ENCODE measurements at places on chromosomes 2 and 18. TPM values are rescaled to one million over a fixed set of nuclear protein-coding genes. Genes with fewer than 3 reads are reported as not detected.

DNA sequence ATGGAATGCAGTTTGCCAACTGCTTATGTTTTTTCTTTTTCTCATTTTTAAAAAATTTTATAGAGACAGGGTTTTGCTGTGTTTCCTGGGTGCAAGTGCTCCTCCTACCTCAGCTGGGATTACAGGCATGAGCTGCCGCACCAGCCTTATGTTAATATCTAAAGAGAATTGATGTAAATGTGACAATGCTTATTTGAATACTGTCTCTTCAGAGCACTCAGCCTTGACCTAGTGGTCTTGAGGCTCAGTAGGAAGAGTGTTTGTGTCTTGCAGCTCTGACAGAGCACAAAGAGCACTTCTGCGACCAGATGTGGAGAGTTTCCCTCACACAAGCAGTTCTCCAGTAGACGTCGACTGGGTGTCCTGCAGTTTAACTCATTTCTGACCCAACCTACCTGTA lies 55.3 kb downstream of the ARHGEF4 start:
- DNase-seq: no peak

- DNase-seq: no peak
These were observed 283.0 kb downstream of the RND3 start for GRCh38 chr2:150204451-150204850.

ACVR2A gene
- total RNA-seq: 37.9 TPM

- DNase-seq: no peak
These were observed 136.1 kb downstream of the NEDD4L start for GRCh38 chr18:58180172-58180571.

DNA sequence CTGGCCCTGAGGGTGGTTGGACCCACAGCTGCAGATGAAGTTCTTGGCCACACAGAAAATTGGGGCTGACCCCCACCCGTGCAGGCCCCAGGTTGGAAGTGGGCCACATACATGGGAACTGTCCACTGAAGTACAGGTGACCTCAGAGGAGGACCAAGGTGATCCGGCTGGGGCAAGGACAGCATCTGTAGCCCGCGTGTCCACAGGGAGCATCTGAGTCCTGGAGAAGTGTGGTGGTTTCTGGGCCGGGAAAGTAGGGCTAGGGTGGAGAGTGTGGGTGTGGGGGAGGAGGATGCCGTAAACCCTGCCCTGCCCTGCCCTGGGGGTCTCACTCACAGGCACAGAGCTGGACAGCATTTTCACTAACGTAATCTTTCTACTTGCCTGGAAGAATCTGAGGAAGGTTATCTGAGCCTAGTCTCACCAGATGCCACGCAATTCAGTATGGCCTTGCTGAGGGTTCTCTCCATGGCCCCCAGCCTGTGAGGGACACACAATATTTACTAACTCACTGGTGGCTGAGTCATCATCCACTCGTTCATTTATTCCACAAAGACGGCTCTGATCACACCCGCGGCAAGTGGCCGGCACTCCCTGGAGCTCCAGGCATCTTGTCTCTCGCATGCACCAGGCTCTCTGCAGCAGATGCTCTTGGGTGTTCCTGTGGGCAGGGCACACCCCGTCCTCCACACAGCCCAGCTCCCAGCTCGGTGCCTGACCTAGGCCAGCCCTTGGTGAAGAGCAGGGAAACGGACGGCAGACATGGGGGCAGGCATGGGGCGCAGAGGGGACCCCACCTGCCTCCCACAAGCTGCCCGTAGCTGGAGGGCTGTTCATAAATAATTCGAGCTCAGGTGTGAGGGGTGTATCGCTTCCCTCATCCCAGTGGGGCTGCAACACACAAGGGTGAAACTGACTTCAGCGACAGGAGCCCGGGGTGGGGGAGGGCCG lies 51.2 kb downstream of the INHBB start:
- DNase-seq: peak; percentile 45

FHOD3 gene
- total RNA-seq: 18.5 TPM

GCG gene
- not detected for total RNA-seq

GRCh38 chr2:41610501-41611190 lies 437.2 kb upstream of the PKDCC start:
- no peak for DNase-seq

REG1A gene
- not detected for total RNA-seq

GRCh38 chr2:53500181-53500580 lies 267.4 kb upstream of the CHAC2 start:
- no peak for DNase-seq

NR4A2 gene
- total RNA-seq: 1.8 TPM

- no peak for DNase-seq
These were observed 135.5 kb upstream of the CREB1 start for GRCh38 chr2:207394203-207394781.

GRCh38 chr18:7815787-7816186 lies 248.7 kb downstream of the PTPRM start:
- no peak for DNase-seq

UGT1A5 gene
- total RNA-seq: not detected

FBXO41 gene
- 0.55 TPM for total RNA-seq

DNA sequence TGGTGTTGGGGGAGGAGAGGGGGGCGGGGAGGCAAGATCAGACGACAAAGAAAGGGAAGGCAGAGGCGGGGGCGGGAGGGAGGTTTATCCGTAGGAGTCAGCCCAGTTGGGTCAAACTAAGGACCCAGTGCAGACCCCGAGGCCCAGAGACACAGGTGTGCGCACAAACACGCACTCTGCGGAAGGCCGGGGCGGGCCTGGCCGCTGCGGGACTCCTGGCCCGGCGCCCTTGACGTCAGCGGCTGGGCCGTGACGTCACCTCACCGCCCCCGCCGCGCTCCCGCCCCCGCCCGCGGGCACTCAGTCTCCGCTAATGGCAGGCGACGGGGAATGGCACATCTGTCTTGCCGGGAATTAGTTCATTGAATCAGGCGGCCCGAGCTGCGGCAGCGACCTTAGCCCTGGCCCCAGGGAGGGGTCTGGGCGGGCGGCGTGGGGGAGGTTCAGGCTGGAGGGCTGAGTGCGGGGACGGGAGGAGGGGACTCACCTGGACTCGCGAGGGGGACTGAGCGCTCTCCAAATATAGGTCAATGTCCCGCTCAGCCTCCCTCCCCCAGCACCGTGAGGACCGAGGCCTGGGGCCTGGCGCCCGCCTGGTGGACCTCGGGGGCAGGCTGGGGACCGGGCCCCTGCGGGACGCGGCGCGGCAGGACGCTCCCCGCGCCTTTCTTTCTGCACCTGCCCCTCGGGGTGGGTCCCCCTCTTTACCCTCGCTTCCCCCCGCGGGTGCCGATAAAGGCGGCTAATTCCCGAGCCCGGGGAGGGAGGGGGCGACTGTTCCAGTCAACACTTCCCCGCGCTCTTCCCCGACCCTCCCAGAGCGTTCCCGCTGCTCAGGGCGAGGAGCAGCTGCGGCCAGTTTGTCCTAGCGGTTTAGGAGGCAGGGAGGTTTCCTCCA lies 15.5 kb upstream of the ECEL1 start:
- DNase-seq: no peak

GRCh38 chr2:65045651-65046050 lies 10.6 kb upstream of the CEP68 start:
- no peak for DNase-seq

KRTCAP3 gene
- not detected for total RNA-seq

DNA sequence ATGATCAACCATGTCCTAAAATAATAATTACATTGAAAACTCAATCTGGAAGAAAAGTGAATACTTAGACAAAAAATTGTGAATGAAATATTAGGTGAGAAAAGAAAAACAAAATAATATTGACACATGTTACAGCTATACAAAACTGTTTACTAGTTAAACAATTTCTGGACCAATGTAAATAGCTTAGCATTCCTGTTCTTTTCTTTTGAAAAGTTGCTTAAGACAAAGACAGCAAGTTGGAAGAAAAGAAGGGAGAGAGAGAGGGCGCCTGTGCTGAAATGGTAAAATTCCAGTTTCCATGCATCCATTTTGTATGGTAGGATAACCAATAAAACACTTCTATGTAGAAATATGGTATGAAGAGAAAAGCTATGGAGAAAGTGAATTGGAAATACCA lies 94.1 kb upstream of the RFX8 start:
- no peak for DNase-seq

STPG4 gene
- 0.66 TPM for total RNA-seq

GRCh38 chr2:100948942-100949811 lies 52.9 kb upstream of the RPL31 start:
- no peak for DNase-seq

TBC1D8 gene
- 17.4 TPM for total RNA-seq

GRCh38 chr2:171345971-171346722 lies 87.6 kb downstream of the METTL8 start:
- no peak for DNase-seq

VIL1 gene
- 0.71 TPM for total RNA-seq

DNA sequence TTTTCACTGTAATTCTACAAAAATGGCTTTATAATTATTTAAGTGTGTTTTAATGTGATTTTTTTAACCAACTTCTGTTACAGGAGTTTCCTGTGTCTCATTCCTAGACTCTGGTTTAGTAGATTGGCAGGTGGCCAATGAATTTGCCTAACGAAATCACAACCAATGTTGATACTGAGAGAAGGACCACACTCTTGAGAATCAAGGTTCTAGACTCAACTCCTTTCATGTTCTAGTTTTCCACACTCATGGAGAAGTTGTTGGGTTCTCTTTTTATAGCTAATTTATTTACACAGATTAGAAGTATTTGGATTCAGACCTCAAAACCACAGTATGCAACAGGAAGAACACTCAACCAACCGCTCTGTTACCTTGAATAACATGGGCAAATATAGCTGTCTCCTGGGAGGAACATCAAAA lies 22.6 kb upstream of the USP34 start:
- no peak for DNase-seq

ANKRD29 gene
- total RNA-seq: 6.1 TPM
